ENCODE measurements at places on chromosomes 7 and 10.

GRCh38 chr7:133313575-133313974, 60.7 kb downstream of the EXOC4 start:
- DNase-seq, result no peak

- no peak for DNase-seq
Measured at GRCh38 chr7:135665042-135665441, 2.7 kb downstream of the STMP1 start.

DNA sequence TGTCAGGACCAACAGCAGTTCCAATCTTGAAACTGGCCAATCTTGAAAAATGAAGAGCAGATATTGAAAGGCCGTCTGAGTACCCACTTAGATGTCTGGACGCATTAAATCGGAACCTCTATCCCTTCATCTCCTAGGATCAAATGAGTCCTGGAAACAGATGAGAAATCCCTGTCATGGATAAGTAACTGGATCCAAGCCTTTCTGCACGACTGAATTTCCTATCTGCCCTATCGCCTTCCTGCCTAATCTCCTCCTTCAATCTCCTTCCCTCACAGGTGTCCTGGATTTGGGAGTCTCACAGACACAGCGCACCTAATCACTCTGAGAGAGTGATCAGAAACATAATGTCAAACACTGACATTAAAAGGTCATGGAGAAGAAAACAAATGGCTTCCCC, 245.2 kb upstream of the PRSS58 start:
- DNase-seq, result no peak

GRCh38 chr7:36336390-36336789, 53.3 kb upstream of the ANLN start:
- DNase-seq, result no peak

DNA sequence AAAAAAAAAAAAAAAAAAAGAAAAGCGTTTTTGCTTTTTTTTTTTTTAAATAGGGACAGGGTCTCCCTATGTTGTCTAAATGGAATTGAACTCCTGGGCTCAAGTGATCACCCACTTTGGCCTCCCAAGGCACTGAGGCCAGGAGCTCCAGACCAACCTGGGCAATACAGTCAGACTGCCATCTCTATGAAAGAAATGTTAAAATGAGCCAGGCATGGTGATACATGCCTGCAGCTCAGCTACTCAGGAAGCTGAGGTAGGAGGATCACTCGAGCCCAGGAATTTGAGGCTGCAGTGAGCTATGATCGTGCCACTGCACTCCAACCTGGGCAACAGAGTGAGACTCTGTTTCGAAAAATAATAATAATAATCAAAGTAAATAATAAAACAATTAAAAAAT, 16.5 kb upstream of the LMTK2 start:
- no peak for DNase-seq

DNA sequence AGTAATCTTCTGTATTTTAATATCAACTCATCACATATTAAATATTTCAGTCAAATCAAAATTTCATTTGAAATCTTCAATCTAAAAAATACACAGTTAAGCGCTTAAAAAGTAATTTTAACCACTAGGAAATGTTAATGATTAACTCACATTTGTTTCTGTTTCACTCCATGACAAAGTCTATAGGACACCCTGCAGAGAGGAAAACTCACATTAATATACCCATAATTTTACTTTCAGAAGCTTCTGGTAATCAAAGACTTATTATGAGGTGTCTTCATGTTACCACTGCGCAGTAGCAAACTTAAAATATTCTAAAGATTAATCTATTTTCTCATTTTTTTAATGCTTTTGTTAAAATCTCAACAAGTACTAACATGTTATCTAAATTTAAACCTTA, 41.0 kb upstream of the ZNF518A start:
- peak; percentile 24 for DNase-seq
